ENCODE measurements at places on chromosomes 3 and 15.

- no peak for DNase-seq
These were observed 24.3 kb upstream of the CP start for GRCh38 chr3:149245738-149246451.

GRCh38 chr3:105790534-105790933, 78.3 kb downstream of the CBLB start:
- no peak for DNase-seq

- DNase-seq, result no peak
These were observed 22.9 kb downstream of the FOXP1 start for GRCh38 chr3:71560665-71561064.

- no peak for DNase-seq
These were observed 10.8 kb upstream of the VILL start for GRCh38 chr3:37979541-37980461.

DNA sequence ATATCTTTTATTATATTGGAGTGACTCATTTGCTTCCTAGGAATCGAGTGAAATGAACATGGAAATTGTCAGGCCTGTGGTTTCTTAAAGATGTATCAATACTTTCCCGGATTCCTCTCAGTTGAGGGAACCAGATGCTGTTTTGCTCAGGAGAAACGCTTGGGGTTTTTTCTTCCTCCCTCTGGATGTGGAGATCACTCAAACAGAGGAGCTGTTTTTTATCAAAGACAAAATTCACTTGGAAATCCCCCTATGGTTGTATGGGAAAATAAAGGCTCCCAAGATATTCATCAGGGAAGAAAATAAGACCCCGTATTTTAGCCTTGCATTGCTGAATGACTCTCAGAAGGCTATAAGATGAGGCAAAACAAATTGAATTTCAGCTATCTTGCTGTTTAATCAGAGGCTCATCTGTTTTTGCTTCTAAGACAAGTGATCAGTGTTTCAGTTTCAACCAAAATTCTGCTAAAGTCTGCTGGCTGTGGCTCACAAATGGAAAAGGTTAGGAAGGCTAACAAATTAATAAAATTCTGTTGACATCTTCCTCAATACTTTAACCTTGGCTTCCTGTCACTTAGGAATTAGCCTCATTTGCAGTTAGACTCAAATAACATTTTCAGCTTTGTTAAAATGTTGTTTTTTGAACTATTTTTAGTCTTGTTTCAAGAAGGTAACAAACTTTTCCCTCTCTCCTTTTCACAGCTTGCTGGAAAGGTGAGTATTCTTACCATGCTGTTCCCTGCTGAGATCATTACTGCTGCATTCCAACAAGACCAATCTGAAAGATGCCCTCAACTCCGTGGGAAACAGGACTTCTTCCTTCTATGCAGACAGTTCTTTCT, 83.6 kb downstream of the COL6A5 start:
- no peak for DNase-seq

- no peak for DNase-seq
These were observed 17.3 kb downstream of the FAM174B start for GRCh38 chr15:92638291-92638708.

DNA sequence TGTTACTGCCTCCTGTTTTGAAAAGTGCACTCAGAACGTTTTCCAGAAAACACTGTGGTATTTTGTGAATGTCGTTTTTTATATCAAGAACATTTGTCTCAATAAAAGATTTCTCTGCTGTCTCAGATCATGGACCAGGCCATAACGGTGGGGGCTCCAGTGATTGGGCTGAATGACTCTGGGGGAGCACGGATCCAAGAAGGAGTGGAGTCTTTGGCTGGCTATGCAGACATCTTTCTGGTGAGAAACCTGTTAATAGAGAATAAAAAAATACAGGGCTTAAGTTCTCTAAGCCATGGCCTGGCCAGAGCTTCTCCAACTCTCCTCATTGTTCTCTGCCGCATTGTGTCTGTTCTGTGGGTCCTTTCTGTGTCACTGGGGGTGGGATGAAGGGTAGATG, 11.7 kb downstream of the PCCB start:
- DNase-seq, result no peak

- DNase-seq, result no peak
These were observed 38.2 kb downstream of the MB21D2 start for GRCh38 chr3:192879346-192880031.

DNA sequence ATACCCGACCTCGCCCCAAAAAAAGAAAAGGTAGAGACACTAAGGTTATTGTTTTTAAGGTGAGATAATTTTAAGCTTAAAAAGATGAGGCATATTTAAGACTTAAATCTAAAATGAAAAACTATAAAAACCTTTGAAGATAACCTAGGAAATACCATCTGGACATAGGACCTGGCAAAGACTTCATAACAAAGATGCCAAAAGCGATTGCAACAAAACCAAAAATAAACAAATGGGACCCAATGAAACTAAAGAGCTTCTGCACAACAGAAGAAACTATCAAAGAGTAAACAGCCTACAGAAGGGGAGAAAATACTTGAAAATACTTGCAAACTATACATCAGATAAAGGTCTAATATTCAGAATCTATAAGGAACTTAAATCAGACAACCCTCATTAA, 80.9 kb downstream of the TMCC1 start:
- DNase-seq, result no peak

DNA sequence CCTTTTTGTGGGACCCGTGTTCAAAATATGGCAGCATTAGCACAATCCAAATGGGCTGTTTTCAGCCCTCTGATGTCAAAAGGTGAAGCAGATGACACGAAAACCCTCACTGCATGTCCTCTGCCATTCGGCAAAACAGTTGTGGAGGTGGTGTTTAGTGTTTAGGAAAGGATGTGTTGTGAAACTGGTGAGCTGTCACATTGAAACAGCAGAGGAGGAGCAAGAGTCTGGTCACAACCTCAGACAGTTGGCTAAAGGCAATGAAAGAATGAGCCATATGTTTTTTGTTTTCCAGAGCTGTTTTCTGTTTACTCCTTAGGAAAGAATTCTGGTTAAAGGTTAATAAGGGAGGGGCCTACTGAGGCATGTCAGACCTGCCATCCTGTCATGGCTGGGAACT, 140.7 kb downstream of the VPS8 start:
- DNase-seq, result no peak

- no peak for DNase-seq
These were observed 29.1 kb downstream of the FGD5 start for GRCh38 chr3:14847613-14848541.

- DNase-seq, result no peak
These were observed 142.4 kb downstream of the FAM43A start for GRCh38 chr3:194828116-194828515.

- no peak for DNase-seq
These were observed 1157.2 kb downstream of the ROBO1 start for GRCh38 chr3:78610462-78611125.

- DNase-seq, result no peak
These were observed 28.6 kb downstream of the USP4 start for GRCh38 chr3:49311283-49311682.

DNA sequence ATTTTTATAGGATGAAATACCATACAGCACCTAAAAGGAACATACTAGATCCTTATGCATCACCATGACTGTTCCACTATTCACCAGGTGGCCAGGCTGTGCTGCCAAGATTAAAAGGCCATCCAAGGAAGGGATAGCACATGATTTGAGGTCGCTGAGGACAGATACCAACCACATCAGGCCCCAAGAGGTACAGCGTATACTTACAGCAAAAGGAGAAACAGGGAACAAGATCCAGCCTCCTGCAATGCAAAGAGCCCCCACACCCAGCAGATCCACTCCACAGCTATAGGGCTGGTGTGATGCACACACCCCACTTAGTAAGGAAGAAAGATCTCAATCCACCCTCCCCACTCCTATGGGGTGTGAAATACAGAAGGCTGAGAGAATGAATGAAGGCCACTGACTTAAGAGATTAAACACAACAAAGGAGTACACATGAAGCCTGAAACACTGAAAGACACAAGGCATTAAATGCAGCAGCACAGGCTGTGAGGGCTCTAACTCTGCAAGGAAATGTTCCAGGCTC, 32.0 kb upstream of the ZNF445 start:
- no peak for DNase-seq

- no peak for DNase-seq
These were observed 91.3 kb downstream of the PRICKLE2 start for GRCh38 chr3:64133987-64134386.

DNA sequence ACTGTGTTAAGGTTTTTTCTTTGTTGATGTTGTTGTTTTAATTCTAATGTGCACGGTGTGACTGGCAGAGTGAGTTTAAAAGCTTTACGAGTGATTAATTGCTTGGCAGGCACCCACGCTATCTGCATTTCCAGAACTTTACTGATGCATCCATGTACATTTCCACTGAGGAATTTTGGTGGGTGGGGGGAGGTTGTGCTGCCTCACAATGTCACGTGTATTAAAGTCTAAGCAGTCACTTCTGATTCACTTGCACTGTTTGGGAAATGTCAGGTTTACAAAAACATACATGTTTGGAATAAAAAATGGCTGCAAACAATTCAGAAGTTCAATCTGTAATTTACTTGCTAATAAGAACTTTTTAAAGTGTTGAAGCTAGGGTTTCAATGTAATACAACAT, 38.5 kb upstream of the CTDSPL start:
- no peak for DNase-seq

- DNase-seq, result no peak
These were observed 413.9 kb downstream of the RBMS3 start for GRCh38 chr3:29694783-29695182.

DNA sequence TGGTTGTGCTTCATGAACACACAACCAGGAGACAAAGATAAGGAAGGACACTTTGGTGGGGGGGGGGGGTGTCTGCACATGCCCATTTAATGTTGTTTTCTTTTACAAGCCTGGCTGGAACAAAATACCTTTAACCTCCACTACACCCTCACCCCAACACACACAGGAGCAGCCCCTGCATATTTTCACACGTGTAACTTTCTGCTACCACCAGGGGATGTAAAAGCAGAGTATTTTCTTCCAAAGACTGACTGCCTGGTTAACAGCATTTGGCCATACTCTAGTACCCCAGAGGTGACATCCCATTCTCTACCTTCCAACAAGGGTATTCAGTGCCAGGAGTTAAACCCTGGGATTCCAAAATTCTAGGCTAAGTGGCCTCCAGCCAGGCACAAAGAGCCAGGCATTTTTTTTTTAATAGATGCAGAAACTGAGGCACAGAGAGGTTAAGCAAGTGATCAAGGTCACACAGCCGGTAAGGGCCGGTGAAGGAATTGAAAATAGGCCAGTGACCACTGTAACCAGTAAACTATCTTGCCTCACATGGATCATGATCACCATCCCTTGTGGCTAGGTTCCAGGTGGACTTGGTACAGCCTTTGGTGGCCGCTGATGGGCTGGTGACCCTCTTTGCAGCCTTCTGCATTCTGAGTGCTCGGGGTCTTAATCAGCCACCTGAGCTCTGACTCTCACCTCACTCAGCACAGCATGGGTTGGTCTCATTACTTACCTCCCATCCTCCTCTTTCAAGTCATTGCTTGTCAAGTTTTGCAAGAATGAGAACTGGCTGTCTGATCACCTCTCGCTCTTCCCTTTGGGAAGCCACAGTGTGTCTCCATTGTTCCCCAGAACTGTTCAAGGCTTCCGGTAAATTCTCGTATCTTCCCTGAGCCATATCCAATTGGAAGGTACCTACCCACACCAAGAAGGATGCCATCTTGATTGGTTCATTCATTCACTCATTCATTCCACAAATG, 20.4 kb downstream of the MAGI1 start:
- no peak for DNase-seq

DNA sequence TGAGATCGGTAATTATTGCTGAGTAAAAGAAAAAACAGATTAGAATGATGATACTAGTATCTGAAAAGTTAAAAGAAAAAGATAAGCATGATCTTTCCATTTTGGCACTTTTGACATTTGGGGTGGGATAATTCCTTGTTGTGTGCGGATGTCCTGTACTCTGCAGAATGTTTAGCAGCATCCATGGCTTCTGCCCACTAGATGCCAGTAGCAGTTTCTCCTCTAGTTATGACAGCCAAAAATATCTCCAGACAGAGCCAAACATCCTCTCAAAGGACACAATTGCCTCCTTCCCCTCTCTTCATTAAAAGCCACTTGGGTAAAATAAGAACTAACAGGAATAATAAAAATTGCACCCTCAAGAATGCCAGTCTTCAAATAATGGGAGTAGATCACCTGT, 468.8 kb upstream of the GRM7 start:
- no peak for DNase-seq

DNA sequence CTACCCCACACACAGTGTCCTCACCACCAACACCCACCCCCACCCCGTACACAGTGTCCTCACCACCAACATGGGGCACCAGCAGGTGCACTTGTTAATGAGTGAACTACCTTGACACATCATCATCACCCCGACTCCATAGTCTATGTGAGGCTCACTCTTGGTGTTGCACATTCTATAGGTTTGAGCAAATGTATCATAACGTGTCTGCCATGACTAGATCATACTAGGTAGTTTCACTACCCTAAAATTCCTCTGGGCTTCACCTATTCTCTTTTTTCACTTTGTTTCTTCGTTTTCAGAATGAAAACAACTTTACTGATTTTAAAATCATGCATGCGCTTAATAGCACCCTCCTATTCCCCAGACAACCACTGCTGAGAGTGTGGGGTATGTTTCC, 102.6 kb upstream of the SLC6A6 start:
- no peak for DNase-seq

DNA sequence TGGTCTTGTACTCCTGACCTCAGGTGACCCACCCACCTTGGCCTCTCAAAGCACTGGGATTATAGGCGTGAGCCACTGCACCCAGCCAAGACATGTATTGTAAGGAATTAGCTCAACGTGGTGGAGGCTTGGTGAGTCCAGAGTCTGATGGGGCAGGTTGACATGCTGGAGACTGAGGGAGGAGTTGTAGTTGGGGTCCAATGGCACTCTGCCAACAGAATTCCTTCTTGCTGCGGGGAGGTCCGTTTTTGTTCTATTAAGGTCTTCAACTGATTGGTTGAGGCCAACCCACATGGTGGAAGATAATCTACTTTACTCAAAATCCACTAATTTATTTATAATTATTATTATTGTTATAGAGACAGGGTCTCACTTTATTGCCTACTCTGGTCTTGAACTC, 30.1 kb downstream of the PLA2G4D start:
- DNase-seq, result no peak

DNA sequence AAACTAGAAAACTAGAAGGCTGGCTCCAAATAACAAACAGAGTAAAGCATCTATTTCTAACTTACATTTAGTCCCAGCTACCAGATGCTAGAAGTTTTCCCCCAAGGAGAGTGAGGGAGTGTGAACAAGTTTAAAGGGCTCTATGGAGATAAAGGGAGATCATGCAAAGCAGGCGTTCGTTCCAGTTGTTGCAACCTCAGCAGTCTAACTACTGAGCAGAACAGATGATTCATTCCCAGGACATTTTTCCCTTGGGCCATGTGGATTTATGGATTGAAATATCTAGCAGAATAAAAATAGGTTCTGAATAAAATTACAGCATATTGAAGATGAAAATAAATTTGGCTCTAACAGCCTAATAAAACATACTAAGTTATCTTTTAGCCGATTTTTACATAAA, 154.8 kb upstream of the TTC14 start:
- no peak for DNase-seq

Measured in dorsolateral prefrontal cortex (tissue), 122 donors.